C1 segment of cervical spinal cord (tissue), 14 donors: ENCODE measurements at places on chromosomes 4 and X.

DNA sequence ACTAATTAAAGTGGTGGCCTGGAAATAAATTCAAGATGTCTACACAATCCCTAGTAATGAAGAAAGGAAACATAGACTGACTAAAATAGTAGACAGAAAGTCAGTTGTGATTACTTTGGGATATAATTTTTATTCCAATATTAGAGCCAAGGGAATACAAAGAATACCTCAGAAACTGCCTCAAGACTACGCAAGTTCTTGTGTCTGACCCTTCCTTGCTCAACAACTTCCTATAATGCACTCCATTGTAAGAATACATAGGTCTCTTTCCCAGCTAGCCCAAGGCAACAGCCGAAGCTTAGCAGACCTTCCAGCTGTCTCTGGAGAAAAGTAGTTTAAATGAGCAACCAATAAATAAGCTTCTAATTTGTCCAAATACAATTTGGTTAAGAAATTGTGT lies 315.9 kb downstream of the IQCM start:
- no peak for DNase-seq

GRCh38 chr4:3464911-3465697 lies 2.0 kb downstream of the DOK7 start:
- no peak for DNase-seq

- DNase-seq = peak; percentile 74
These were observed 103.7 kb downstream of the SORCS2 start for GRCh38 chr4:7295911-7296660.

DNA sequence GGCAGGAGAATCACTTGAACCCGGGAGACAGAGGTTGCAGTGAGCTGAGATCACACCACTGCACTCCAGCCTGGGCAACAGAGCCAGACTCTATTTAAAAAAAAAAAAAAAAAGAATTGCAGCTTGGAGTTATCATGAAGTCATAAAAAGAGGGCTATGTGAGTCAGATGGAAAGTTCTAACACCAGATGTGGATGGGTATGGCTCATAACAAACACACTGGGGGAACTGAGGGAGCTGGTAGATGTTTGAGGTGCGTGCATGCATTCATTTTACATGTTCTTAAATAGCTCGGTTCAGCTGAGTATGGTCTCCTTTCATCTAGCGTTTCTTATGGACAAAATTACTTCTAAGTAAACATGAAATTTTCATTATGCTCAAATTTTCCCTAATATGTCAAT lies 11.7 kb downstream of the TRMT2B start:
- DNase-seq = no peak

GRCh38 chr4:177461606-177462005 lies 19.4 kb upstream of the AGA start:
- no peak for DNase-seq

DNA sequence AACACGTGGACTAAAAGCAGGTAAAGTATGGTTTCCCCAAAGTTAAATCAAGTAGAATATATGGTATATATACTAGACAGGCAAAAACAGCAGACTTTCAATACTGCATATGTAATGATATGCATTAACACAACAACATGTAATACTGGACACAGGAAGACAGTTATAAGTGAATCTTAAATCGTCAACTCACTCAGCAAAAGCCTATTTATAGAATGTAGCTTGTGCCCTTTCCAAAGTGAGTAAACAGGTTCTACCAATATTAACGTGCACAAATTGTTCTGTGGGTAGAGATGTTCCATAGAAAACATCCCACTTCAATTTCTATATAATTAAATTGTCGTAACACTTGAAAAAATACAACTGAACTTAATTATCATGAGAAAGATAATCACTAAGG lies 30.6 kb downstream of the FAM241A start:
- no peak for DNase-seq

DNA sequence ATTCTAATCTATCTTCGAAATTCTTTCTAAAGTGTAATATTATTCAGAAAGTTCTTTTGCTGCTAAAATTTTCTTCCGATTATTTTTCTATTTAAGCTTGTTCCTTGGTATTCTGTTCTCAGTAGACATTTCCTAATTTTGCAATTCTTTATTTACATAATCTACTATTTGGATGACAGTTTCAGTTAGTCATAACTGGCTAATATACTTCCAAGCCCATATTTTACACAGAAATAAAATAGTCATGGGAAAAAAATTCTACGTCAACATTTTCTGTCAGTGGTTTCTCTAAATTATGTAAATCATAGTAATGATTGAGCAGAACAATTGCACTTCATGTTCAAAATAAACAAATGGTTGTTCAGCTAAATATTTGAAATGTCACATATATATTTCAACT lies 178.0 kb upstream of the ANKRD50 start:
- DNase-seq = no peak
